SW 1271 (cell line): ENCODE measurements at places on chromosomes 16 and 17.

DNA sequence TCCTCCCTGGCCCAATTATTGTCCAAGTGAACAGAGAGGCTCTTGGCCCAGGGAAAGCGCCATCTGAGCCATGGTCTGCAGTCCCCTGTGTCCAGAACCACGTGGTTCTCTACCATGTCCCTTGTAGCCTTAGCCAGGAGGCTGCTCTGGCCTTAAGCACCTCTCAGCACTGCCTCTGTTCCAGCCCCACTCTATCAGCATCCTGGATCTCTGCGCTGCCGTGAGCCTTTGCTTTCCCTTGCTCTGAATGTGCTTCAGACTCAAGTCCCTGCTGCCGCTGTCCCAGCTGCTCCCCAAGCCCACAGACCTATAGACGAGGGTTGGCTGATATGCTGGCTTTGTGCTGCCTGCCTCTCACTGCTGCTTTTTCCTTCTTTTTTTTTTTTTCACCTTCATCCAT, 33.9 kb downstream of the CYB561 start:
- no peak for DNase-seq

GRCh38 chr17:79789943-79790804, 6.7 kb downstream of the CBX8 start:
- peak; percentile 13 for DNase-seq

DNA sequence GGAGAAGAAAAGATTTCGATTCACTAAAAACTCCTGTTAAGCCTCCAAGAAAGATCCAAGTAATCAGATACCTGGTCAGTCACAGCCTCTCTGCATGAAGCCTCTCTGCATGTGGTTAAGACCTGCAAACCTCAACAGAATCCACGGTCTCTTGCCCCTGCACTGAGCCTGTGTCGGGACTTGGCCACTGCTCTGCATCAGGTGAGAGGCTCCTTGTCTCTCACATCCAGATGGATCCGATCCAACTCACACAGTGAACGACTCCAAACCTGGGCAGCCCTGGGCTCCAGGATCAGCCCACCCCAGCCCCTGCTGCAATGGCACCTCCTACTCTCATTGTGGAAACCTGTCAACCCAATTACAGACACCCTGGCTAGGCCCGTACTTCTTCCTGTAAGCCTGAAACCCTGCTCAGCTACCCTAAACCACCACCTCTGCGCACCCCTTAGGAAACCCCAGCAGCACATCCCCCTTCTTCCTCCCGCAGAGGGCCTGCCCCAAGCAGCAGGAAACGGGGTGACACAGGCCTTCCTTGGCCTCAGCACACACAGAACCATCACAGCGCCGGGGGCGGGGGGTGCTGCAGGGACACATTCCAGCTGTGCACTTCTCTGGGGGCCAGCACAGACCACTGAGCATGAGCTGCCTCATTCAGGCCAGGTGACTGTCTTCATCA, 129.5 kb downstream of the ANKRD11 start:
- DNase-seq: no peak

- no peak for DNase-seq
Observed at GRCh38 chr16:85670840-85671239, 17.9 kb downstream of the GINS2 start.

DNA sequence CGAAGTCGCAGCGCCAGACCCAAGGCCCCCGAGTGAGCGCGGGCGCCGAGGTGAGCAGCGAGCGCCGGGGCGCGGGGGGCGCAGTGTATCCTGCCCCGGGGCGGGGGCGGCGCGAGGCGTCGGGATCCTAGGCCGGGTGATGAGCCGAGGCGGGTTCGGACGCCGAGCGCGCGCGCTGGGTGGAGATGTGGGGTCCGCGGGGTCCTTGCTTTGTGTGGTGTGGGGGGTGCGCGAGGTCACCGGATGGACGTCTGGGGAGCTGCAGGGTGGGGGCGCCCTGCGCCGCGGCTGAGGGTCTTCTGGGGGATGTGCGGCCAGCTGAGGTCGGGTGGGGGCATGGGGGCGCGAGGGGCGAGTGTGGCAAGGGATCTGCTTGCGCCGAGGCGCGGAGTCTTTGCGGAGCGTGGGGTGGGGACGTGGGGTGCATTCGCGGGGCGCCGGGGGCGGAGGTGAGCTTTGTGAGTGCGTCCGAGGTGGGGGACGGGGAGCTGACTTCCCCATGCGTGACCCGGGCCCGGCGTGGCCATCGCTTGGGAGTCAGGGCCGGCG, 560 bp downstream of the RAI1 start:
- no peak for DNase-seq

DNA sequence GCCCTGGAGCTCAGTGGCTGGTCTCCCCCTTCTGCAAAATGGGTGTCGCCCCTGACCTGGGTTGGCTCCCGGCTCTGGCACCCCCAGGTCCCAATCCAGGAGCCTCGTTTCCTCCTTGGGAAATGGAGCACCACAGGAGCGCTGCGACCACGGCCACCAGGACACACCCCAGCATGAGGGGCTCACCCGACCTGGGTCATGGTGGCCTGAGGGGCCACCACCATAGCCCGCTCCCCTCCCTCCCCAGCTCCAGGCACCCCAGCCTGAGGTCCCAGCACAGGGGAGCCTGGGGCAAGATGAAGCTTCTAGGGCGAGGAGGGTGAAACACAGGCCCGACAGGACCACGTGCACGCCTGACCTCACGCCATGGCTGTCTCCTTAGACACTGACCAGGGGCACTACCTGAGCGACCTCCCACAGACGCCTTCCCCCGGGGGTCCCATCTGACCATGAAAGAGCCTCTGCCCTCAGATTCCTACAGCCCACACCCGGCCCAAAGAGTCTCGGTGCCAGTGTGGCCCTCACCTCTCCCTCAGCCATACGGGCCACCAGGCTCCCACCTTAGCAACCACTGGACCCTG, 11.8 kb downstream of the BCAR1 start:
- no peak for DNase-seq
